ENCODE measurements at places on chromosomes 11 and 22.
A peak's percentile ranks its signal among the peaks of the same experiment; 100 is the strongest.

- H3K36me3 ChIP-seq: no peaks in the 10 kb centered on the region
- H3K4me3 ChIP-seq: no peak overlapping the region
- no peaks in the 10 kb centered on the region for H3K4me1 ChIP-seq
- DNase-seq: no peak
Observed at GRCh38 chr11:15112131-15112541, 2.6 kb upstream of the INSC start.

DNA sequence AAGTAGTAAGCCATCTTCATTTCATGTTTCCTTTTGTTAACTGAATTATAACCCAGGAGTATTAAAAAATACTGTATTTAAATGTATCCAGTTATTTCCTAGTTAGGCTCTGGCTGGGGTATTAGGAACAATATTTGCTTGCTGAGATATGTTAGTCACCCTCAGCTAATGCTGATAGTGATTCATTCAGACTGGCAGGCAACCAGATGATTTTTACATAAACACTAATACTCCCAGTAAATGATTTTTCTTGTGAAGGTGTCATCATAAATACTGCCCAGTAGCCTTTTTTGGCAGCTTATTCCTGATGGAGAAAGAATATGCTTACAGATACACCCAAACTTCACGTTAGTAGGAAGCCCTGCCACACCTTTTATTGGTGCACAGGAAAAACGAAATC is 8.1 kb downstream of the YWHAH start:
- no peak overlapping the region for H3K4me3 ChIP-seq
- peaks cover 39% of the 10 kb centered on the region for H3K36me3 ChIP-seq
- no peaks in the 10 kb centered on the region for H3K27me3 ChIP-seq
- no peaks in the 10 kb centered on the region for H3K4me1 ChIP-seq
- no peak for DNase-seq

GRCh38 chr11:10307022-10307399 is 2.1 kb downstream of the ADM start:
- H3K4me1 ChIP-seq: peaks cover 8% of the 10 kb centered on the region
- DNase-seq: no peak
- peaks cover 24% of the 10 kb centered on the region for H3K36me3 ChIP-seq
- H3K27me3 ChIP-seq: no peaks in the 10 kb centered on the region
- peak overlapping the region; percentile 84 for H3K4me3 ChIP-seq

GRCh38 chr22:29311464-29312217 is 3.9 kb downstream of the RASL10A start:
- peaks cover 28% of the 10 kb centered on the region for H3K27me3 ChIP-seq
- no peak for DNase-seq
- H3K36me3 ChIP-seq: peaks cover 2% of the 10 kb centered on the region
- H3K27ac ChIP-seq: no peak overlapping the region
- H3K4me3 ChIP-seq: no peak overlapping the region

DNA sequence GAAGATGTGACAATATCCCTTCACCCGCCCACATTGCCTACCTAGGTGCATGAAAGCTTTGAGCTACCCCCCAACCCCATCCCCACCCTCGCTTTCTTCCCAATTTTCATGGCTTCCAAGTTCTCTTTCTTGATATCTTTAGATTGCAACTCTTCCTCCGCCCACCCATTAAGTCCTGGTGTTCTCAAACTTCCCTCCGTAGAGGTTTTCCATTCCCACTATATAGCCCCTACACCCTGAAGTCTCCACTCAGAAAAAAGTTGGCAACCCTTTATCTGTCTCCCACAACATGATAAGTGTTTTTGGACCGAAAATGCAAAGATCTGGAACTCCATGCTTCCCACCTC is 572 bp downstream of the ZNF70 start:
- H3K27ac ChIP-seq: no peak overlapping the region
- no peak for DNase-seq
- peak overlapping the region; percentile 73 for H3K4me3 ChIP-seq
- no peaks in the 10 kb centered on the region for H3K27me3 ChIP-seq

GRCh38 chr11:34866375-34866774 is 49.8 kb downstream of the APIP start:
- no peak overlapping the region for H3K27ac ChIP-seq
- H3K4me3 ChIP-seq: no peak overlapping the region
- no peaks in the 10 kb centered on the region for H3K27me3 ChIP-seq
- H3K4me1 ChIP-seq: no peaks in the 10 kb centered on the region

DNA sequence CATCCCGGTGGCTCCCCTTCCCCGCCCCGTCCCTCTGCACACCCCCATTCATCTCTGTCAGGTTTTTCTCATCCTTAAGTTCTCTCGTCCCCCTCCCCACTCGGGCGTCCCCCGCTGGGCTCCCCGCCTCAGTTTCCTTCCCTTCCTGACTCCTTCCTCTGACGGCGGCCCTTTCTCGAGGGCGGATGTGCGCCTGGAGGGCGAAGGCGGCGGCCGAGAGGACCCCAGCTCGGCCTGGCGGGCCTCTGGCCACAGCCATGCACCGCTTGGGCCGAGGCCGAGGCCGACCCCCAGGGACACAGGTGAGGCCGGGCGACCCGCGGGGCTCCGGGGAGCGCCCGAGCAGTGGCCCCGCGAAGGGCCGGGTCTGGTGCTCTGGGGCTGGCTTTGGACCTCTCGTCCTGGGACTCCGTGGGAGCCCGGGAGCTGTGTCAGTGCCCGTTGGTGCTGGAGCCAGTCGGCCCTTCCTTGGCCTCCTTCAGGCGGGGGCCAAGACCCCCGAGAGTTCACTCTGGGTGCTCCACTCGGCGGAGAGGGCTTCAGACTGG is 2.9 kb downstream of the PHLDB1 start:
- no peaks in the 10 kb centered on the region for H3K36me3 ChIP-seq
- H3K4me3 ChIP-seq: peak overlapping the region; percentile 85
- peaks cover 50% of the 10 kb centered on the region for H3K27me3 ChIP-seq
- H3K4me1 ChIP-seq: peaks cover 8% of the 10 kb centered on the region
